ENCODE measurements at places on chromosomes 1 and 21. TPM values are rescaled to one million over a fixed set of nuclear protein-coding genes. Genes with fewer than 3 reads are reported as not detected.

PADI4 gene
- 0.30 TPM for total RNA-seq

RNU1-4 gene
- 2,291 TPM for total RNA-seq

DCDC2B gene
- not detected for total RNA-seq

GNG12 gene
- 0.07 TPM for total RNA-seq

AVPR1B gene
- not detected for total RNA-seq

TRIM62 gene
- total RNA-seq: 3.7 TPM

TSPEAR gene
- total RNA-seq: not detected

PLEKHN1 gene
- 1.4 TPM for total RNA-seq

CMPK1 gene
- total RNA-seq: 97.7 TPM

CHIA gene
- total RNA-seq: not detected

PPIAL4G gene
- total RNA-seq: 0.07 TPM

C1QTNF12 gene
- total RNA-seq: 1.6 TPM

LCE1E gene
- total RNA-seq: not detected

SYT2 gene
- not detected for total RNA-seq

RO60 gene
- total RNA-seq: 57.3 TPM

DNA sequence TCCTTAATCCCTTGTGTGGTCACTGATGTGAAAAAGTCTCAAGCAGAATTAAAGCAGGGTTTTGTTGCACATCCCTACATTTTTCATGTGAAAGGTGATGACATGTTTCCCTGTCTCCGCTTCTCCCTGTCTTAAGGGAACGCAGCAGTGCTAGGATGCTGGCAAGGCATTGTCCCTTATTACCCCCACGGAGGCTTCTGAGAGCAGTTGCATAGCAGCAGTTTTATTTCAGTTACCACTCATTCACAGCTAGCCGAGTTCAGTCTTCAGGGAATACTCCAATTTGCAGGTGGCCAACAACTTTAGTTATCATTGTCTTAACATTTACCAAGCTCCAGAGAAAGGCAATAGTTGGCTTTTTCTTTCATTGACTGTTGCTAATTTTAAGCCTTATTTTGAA, 89.1 kb downstream of the CLEC20A start:
- no peak for DNase-seq

- no peak for DNase-seq
These were observed 17.2 kb downstream of the DAP3 start for GRCh38 chr1:155706139-155706538.

GRCh38 chr1:67418839-67419586, 11.2 kb downstream of the SERBP1 start:
- DNase-seq: no peak

- DNase-seq: no peak
These were observed 76.1 kb upstream of the GADD45A start for GRCh38 chr1:67608661-67609576.

DNA sequence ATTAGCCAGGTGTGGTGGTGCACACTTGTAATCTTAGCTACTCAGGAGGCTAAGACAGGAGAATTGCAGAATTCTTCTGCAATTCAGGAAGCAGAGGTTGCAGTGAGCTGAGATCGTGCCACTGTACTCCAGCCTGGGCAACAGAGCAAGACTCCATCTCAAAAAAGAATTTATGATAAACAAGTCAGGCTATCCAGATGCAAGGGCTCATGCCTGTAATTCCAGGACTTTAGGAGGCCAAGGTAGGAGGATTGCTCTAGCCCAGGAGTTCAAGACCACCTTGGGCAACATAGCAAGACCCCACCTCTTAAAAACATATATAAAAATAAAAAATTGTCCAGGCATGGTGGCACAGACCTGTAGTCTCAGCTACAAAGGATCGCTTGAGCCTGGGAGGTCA, 10.5 kb upstream of the CBR3 start:
- no peak for DNase-seq

- DNase-seq: no peak
These were observed 59.9 kb downstream of the PSMG1 start for GRCh38 chr21:39123375-39123774.

GRCh38 chr1:162919034-162919433, 58.1 kb upstream of the CCDC190 start:
- no peak for DNase-seq

DNA sequence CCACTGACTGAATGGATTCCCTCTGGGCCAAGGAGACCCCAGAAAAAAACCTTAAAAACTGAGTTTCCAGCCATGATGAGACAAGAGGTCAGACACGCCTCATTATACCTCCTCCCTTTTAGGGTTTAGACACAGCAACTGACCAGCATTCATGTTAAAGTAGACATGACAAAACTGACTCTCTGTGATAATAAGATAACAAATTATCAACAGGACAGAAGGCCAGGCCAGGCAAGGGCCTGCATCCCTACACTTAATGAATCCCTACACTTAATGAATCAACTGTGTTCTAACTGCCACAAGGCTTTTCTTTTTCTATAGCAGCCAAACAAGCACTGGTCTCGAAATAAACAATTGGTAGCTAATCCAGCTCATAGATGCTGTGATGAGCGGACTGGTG, 33.3 kb upstream of the FAM89A start:
- DNase-seq: no peak

DNA sequence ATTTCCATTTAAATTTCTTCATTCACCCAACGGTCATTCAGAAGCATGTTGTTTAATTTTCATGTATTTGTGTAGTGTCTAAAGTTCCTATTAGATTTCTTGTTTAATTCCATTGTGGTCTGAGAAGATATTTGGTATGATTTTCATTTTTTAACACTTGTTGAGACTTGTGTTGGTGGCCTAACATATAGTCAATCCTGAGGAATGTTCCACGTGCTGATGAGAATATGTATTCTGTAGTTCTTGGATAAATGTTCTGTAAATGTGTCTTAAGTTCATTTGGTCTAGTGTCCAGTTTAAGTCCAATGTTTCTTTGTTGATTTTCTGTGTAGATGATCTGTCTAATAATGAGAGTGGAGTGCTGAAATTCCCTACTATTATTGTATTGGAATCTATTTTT, 22.7 kb upstream of the LCE5A start:
- DNase-seq: no peak

DNA sequence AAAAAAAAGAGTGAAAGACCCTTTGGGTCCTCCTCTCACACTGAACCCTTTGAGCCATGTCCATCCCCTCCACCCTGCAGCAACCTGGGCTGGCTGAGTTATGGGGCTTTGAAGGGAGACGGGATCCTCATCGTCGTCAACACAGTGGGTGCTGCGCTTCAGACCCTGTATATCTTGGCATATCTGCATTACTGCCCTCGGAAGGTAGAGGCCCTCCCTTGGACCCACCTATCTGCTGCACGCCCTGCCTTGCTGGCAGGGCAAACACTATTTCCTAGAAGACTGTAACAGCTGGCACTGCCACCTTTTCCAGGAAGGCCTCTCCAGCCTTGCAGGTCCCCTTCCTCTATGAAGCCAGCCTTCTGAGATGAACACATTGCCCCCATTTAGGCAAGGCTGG, 1.1 kb downstream of the SLC50A1 start:
- peak; percentile 30 for DNase-seq

DNA sequence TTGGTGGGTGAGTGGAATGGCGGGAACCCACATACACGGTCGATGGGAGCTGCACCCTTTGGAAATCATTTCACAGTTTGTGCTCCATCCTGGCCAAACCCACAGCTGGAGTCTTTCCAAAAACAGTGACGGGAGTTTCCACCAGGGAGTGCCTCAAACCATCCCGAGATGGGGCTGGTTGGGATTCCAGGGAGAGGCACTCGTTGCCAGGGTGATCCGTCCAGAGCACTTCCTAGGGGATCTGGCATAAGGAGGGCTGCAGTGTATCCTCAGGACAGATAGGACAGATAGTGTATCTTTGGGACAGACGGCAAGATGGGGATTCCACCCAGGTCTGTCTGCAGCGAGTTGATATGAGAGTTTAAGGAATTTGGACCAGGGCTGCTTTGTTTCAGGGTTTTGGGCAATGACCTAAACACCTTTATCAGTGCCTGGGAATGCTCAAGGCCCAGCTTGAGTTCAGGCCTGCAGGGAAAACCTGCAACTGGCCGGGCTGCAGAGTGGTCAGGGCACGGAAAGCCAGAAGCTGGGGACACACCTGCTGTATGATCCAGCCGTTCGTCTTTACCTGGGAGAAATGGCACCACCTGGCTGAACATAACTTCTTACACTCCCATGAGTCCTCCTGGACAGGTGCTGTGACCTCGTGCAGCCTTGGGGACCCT, 3.4 kb upstream of the POFUT2 start:
- DNase-seq: no peak

GRCh38 chr1:78833491-78833890, 173.0 kb downstream of the ADGRL4 start:
- DNase-seq: no peak

DNA sequence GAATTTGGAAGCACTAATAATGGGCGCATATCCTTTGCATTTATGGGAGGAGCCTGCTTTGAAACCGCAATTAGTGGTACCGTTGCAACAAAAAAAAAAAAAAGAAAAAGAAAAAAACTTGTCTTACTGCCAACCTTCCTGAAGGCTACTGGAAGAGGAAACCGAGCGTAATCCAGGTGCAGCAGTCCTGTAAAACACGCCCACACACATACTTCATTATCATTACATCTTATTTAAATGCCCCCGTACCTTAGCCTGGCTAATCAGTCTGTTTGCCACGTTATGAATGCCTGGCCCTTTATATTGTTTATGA, 686 bp upstream of the ZNF281 start:
- DNase-seq: peak; percentile 9

DNA sequence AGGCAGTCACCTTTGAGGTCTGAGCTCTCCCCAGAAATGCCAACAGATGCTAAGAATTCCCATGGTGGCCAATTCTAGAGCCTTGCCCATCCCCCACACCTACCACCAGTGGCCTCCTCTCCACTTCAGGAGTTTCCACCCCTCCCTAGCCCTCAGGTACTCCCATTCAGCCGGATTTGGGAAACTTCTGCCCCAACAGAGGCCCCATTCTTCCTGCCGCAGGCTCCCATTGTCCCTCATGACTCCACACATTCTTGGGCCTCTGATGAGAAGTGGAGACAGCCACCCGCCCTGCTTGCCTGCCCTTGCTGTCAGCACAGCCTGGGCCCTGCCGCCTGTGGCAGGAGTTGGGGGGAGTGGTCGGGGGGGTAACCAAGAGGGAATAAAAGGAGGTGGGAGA, 4.6 kb downstream of the BLACAT1 start:
- DNase-seq: no peak

DNA sequence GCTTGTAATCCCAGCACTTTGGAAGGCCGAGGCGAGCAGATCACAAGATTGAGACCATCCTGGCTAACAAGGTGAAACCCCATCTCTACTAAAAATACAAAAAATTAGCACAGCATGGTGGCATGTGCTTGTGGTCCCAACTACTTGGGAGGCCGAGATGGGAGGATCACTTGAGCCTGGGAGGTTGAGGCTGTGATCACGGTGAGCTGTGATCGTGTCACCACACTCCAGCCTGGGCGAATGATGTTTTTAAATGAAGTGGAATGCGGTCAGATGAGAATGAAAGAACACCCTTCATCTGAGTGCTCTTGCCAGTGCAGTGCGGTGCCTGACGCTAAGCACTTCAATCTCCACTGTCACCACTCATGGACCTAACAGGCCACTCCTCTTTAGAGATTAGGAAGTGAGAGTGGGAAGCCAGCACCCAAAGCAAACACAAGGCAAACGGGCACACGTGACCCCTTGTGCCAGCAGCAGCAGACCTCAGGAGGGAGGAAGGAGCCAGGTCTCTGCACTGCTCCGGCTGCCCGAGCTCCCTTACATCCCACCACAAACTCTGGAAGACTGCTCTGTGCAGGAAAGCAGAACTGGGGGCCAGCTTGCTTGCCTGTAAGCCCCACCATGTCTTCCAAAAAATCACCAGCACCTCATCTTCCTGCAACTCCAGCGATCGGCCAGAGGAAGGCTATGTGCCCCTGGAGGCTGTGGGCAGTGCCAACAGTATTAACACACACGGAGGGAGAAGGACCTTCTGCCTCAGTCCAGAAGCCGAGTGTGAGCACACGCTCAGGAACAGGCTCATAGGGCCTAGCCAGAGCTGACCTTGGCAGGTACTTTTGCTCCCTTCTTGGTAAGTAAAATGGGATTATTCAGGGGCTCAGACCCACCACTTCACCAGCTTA, 9.7 kb downstream of the CTNNBIP1 start:
- no peak for DNase-seq

DNA sequence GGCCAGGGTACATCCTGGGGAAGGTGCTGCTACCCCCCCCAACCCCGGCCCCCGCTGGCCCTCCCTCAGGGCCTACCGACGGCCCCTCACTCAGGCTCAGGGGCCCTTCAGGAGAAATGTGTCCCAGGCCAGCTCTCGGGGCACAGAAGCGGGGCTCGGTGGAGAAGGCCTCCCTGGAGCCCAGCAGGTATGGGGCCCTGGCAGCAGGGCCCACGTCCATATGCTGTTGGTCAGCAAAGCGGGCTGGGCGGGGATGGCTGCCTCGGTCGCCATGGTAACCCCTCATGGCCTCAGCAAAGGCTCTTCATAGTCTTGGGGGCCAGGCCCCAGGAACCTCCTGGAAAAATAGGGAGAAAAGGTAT, 24.4 kb downstream of the DLGAP3 start:
- DNase-seq: no peak

DNA sequence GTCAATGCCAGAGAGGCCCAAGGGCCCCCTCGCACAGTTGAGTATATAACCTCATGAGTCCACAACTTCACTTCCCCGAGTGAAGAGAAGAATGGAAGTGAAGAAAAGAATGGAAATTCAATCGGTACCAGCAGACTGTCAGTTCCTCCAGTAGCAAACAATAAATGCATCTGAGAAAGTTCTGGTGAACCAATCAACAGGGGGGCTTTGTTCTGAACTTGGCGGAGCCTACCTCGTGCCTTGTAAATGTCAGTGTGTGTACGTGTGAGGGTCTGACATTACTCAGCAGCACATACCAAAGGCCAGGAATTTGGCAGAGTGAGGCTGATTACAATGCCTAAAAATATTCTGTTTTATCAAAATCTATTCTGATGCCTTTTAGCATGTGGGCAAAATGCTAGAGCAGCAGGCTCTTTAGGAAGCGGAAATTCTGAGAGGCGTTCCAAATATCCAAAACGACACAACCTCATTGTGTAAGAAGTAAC, 238.5 kb downstream of the LTN1 start:
- no peak for DNase-seq

- DNase-seq: no peak
These were observed 57.9 kb downstream of the CCDC18 start for GRCh38 chr1:93238425-93238824.
